SJSA1 (cell line): ENCODE measurements at places on chromosomes 5 and 9. TPM values are rescaled to one million over a fixed set of nuclear protein-coding genes. Genes with fewer than 3 reads are reported as not detected.
A peak's percentile ranks its signal among the peaks of the same experiment; 100 is the strongest.

GRCh38 chr9:98465799-98466198 lies 210.3 kb upstream of the TBC1D2 start:
- DNase-seq, result no peak

- DNase-seq, result no peak
These were observed 73.1 kb downstream of the STK10 start for GRCh38 chr5:172114875-172115422.

GRCh38 chr5:180540050-180540694 lies 46.0 kb downstream of the CNOT6 start:
- DNase-seq, result no peak

- no peak for DNase-seq
These were observed 25.1 kb downstream of the RAPGEF1 start for GRCh38 chr9:131714821-131715220.

GRCh38 chr9:136533775-136534157 lies 12.1 kb downstream of the NOTCH1 start:
- DNase-seq, result no peak

DNA sequence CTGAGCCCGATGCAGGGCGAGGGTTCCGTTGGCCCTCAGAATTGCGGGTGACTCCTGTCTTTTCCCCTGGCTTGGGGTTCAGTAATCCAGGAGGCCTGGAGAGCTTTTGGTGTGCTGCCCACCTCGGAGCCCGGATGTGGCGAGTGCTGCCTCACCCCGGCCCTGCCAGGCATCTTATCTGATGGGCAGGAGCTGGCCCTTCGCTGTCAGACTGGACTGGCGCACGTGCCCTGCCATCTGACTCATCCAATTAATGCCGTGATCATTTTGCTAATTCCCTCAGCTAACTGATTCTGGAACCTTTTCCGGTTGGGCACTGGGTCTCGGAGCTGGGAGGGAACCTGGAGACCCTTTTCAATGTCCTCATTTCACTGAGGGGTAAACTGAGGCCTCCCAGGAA lies 34.6 kb downstream of the RXRA start:
- DNase-seq, result no peak

GRCh38 chr9:16611983-16612382 lies 258.5 kb downstream of the BNC2 start:
- DNase-seq, result no peak

GRCh38 chr9:98472216-98472615 lies 216.8 kb upstream of the TBC1D2 start:
- DNase-seq, result no peak

- DNase-seq, result no peak
These were observed at the start of gene ZFP2 for GRCh38 chr5:178895615-178896571. TSS of gene ZFP2 (plus strand) at chr5:178895913. CDS start at chr5:178931314, 35,401 bp downstream.

GRCh38 chr5:61981886-61982285 lies 324.1 kb upstream of the KIF2A start:
- DNase-seq, result no peak

- no peak for DNase-seq
These were observed 55.1 kb downstream of the NIPSNAP3B start for GRCh38 chr9:104819033-104819432.

DNA sequence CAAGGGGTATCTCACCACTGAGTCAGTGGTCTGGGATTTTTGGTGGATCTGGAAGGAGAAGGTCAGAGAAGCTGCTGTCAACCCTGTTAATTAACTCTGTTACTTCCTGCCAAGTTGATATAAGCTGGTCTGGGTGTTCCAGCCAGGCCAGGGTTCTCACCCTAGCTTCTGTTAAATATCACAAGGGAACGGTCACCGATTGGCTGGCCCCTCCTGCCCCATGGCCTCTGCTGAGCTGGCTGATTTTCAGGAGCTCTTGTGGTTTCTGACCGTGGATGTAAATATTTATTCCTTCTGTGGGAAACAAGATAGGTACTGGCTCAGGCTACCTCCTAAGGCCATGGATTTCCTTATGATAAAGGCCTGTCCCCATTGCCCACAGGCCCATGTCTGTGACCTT lies 1.0 kb downstream of the ADAMTS13 start:
- no peak for DNase-seq

GRCh38 chr9:126650404-126651341 lies 36.9 kb downstream of the LMX1B start:
- DNase-seq, result no peak

- DNase-seq, result no peak
These were observed 114.1 kb downstream of the MUSK start for GRCh38 chr9:110782701-110783100.

DNA sequence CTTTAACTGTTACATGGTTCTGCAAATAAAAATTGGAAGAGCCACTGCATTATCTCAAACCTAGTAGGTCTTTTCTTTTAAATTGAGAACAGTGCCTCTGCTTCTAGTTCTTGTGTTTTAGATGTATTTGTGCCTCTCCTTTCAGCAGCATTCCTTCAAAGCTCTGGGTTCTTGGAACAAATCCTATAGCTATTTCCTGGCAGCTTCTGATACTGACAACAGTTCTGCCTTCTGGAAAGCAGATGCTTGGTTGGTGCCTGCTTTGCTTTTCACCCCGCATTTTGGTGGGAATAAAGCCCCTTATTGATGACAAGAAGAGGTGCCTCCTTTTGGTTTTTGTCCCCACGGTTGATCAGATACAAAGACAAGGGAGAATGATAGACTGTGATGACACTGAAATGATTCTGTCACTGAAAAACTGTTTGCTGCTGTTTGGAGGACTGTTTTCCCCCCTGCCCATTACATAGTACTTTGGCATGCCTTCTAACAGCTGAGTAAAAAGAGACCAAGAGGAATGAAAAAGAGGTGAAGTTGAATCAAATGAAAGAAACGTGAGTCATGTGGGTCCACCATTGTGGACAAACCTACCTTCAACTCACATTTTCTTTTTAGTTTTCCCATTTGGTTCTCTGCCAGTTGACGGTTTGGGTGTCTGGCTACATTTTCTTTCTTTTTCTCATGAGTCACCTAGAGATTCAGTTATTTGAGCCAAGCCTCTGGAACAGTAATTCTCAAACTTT lies 5.6 kb downstream of the PTCD2 start:
- DNase-seq, result peak; percentile 60

DNA sequence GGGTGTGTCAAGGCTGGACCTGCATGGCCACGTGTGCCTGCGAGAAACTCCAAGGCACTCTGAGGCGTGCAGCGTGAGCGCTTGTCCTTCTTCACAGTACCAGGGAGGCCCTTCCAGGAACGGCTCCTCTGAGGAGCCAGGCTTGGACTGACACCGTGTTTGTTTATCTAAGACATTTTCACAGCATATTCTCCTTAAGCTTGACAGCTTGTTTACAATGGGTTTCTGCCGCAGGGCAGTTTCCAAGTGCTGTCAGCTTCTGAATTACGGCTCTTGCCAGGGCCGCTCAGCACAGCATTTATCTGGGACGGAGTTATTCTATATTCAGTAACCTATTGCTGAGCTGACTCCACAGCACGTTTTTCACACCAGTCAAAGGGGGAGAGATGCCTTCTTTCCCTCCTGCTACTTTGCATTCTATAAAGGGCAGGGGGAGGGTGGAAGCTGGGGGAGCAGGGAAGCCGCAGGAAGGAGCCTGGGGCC lies 98.4 kb downstream of the LMNB1 start:
- DNase-seq, result peak; percentile 39

GRCh38 chr5:39765366-39765765 lies 340.6 kb upstream of the DAB2 start:
- no peak for DNase-seq

GRCh38 chr5:178441486-178442270 lies 148.5 kb downstream of the COL23A1 start:
- peak; percentile 33 for DNase-seq

DNA sequence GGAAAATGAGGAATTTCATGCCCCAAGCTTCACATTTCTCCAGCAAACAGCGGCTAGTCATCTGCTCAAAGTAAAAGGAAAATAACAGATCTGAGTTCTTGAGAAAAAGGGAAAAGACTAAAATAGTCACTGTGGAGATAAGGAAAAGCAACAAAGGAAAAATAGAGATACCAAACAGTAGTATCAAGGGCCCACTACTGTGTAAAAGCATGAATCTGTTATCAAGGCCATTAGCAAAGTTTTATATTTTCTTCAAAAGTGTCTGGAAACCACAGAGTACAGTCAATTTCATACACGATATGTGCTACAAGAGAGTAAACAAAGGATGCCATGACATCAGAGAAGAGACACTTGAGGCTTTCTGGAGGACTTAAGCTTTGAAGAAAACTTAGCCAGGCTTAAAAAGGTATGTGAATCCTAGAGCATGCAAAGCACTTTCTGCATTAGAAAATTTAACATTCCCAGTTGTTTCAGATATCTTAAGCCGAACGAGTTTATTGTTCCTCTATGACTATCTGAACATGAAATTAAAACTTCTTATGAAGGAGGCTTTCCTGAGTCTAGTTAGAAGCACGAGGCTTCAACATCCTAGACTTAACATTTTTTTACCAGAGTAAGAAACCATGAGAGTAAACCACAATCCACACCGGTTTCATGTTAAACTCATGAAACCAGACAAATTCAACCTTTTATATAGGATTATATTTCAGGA lies 1.2 kb downstream of the TTC33 start:
- no peak for DNase-seq

GRCh38 chr9:95009459-95009858 lies 283.0 kb downstream of the AOPEP start:
- DNase-seq, result no peak

DNA sequence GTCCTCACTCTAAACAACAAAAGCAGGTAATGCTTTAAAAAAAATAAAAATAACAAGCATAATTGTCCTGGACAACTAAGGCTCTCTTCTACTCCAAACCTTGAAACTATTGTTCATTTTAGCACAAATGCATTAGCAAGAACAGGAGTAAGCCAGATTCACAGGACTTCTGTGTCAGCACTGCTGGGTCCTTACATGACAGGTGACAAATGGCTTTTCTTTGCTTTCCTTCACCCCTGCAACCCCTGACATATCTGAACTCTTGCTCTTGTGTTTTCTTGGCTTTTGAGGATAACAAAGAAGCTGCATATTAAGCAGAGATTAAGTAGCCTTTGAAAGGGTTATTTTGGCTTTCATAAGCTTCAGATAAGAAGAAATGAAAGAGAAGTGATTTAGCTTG lies 71.1 kb downstream of the ZNF474 start:
- no peak for DNase-seq

The FLT4 gene
- total RNA-seq, result not detected in 2 replicates

The C5orf52 gene
- total RNA-seq, result not detected in 2 replicates

The GGTA1 gene
- total RNA-seq, result not detected in 2 replicates

The OBP2B gene
- not detected in 2 replicates for total RNA-seq

The TSSK1B gene
- 0.13 TPM in 1 of 2 replicates, not detected in the other for total RNA-seq

The PCDHGB4 gene
- total RNA-seq, result 0.09 and 0.18 TPM in 2 replicates

The CNTRL gene
- 17.2 and 17.7 TPM in 2 replicates for total RNA-seq
